ENCODE measurements at places on chromosomes 5 and 9.

DNA sequence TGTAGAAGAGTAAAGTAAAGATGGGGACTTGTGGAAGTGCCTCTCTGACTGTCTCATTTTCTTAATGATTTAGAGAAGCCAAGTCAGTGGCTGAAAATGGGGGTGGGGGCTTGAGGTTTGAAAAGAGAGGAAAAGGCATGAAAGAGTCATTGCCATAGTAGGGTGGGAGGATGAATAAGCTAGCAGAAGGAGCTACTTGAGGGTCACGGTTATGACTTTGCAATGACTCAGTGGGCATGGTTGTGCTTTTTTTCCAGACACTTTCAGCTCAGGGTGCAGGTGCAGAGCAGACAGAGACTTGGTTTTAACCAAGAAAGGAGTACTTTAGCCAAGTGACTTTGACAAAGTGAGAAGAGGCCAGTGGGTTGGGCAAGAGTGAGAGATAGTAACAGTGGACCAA lies 117.8 kb downstream of the PTTG1 start:
- DNase-seq = no peak

DNA sequence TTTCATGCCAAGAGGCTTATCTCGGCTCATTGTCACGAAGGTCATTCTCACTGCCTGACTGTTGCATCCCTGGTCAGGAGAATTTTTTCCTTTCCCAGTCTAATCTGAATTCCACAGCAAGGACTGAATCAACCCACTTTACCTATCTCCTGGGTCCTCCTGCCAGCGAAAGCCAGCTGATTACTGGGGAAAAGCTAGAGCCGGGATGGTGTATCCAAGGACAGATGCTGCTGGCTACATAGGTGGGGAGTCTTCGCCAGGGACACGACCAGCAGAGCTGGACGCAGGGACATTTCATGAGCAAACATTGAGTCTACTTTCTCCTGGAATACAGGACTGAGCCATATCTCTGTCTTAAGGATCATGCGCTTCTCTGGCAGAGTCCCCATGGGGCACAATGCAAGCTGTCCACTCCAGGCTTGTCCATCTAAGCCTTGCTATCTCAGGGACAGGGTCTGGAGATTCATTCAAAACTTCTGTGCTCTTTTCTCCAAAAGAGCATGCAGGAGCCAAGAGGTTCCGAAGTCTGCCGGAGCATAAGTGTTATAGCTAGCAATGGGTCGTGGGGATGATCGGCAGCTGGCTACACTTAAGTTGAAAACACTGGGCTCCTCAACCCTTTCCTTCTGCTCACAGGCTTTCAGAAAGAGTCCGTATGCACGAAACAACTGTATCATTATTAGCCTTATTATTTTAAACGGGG lies 6.5 kb upstream of the HAND1 start:
- DNase-seq = no peak

- no peak for DNase-seq
Observed at GRCh38 chr5:172521338-172521932, 67.1 kb upstream of the SH3PXD2B start.

- DNase-seq = no peak
Observed at GRCh38 chr5:67876371-67876770, 339.2 kb upstream of the PIK3R1 start.

DNA sequence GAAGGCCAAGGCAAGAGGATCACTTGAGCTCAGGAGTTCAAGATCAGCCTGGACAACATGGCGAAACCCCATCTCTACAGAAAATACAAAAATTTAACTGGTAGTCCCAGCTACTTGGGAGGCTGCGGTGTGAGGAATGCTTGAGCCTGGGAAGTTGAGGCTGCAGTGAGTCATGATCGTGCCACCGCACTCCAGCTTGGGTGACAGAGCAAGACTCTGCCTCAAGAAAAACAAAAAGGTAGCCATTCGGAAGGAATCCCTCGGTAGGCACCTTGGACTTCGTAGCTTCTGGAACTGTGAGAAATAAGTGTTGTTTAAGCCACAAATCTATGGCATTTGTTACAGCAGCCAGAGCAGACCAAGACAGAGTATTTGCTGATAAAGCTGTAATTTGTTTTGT lies 174.2 kb downstream of the DCP2 start:
- no peak for DNase-seq

- no peak for DNase-seq
Observed at GRCh38 chr5:53983568-53984460, 326.6 kb downstream of the ARL15 start.

DNA sequence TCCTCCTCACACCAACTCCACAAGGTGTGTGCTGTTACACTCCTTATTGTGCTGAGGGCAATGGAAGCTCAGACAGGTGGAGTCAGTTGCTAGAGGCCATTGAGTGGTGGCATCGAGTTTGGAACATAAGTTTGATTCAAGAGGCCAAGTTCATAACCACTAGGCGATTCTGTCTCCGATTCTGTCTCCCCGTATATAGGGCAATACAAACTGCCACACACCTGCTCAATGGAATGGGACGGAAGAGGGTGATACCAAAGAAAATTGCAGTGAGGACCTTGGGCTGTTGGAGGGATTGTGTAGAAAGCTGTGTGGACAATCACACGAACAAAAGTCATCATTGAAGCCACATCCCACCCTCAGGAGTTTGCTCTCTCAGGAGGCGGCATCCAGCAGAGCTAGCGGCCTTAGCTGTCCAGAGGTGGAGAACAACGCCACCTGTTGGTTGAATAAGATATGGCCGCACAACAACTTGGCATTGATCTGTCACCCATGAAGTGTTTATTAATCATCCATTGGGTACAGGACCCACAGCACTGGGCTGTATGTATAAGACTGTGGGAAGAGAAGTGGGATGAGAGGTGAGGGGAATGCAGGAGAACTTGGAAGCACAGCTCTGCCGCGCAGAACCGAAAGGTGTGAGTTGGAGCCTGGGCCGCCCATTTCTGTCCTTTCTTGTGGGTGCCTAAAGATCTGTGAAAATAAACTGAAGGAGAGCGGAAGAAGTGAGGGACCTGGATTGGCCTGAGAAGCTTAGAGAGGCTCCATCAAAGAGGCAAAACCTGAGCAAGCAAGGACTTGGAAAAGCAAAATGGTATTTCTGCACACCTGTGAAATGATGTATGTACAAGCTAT lies 16.1 kb upstream of the NEUROG1 start:
- DNase-seq = peak; percentile 67

DNA sequence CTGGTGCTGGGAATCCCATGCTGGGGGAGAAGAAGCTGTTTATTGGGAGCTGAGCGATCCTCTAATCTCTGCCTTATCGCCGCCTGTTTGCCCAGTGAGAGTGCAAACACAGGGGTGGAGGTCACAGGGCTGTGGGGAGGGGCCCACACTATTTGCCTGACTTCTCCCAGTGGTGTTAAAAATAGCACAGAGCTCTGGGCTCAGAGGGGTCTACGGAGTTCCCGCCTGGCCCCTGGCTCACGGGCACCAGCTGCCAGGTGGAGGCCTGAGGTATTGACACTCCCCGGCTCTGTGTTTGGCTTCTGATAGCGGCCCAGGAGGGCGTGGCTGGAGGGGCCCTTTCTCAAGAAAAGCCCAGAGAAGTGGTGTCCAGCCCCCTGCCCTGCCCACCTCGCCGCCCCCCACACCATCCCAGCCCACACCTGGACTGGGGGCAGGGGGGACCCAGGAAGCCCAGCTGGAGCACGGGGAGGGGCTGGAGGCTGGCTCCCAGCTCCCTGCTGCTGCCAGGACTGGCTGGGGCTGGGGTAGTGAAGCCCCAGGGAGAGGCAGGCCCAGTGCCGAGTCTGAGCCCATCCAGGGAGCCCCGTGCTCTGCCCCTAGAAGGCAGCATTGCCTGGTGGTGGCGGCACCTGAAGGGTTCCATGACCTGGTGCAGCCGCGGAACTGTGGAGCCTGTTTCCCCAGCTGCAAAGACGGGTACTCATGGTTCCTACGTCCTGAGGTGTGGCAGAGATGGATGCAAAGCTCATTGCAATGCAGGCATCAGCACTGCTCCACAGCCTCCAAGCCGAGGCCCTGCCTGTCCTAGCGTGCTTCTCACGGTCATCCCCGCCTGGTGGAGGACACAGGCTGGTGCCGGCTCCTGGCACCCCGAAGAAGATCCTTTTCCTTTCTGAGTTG lies 35.7 kb upstream of the EGFL7 start:
- DNase-seq = no peak

DNA sequence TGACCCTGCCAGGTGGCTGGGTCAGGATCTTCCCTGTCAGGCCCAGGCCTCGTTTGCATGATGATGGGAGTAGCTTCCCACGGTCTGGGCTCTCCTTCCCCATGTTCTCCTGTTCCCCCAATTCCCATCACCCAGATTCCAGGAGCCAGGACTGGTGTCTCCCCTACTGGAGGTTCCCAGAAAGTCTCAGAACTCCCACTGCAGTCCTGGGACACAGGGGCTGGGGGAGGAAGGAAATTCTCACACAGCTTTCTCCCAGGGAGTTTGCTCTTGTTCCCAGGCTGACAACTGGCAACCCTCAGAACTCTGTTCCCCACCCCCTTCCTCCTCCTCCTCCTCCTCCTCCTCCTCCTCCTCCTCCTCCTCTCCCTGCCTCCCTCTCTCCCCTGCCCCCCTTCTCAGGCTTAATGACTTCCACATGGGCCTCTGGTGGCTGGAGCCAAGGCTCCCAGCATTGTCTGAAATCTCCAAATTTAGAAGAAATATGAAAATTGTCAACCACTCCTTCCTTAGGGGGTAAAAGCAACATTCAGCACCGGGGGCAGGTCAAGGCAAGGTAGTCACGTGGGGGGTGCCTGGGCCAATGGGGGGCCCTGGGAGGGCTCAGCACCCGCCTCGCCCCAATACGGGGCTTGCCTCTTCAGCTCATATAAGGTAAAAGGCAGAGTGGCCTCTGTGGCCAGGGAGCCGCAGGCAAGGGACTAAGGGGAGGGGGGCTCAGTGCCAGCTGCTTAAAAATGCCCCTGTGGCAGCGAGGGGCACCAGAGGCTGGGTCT lies 27.3 kb upstream of the IL17B start:
- no peak for DNase-seq

GRCh38 chr9:34654323-34655051 lies 2.5 kb downstream of the IL11RA start:
- DNase-seq = no peak

DNA sequence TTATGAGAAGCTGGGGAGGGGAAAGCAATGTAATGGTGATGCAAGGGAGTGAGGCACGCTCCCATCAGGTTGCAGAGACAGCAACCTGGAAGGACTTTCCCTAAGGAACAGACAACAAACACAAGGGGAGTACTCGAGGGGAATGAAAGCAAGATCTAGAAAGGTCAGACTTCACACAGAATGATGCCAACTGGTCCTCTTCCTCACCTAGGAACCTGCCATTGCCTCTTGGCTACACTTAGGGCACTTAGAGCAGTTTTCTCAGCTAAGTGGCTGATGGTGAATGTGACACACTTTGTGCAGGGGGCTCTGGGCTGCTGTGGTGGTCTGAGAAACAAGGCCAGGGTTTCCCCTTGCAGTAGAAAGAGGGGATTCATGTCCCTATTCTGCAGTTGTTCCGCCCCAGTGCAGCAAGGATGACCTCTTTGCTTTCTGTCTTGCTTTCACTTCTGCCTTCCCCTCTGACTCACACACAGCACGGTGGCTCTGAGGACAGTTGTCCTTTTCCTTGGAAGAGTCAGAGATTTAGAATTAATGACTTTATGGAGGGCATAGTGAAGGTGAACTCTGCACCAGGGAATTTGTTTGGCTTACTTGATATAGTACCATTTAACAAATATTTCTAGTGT lies 394.0 kb upstream of the KLF4 start:
- DNase-seq = no peak

DNA sequence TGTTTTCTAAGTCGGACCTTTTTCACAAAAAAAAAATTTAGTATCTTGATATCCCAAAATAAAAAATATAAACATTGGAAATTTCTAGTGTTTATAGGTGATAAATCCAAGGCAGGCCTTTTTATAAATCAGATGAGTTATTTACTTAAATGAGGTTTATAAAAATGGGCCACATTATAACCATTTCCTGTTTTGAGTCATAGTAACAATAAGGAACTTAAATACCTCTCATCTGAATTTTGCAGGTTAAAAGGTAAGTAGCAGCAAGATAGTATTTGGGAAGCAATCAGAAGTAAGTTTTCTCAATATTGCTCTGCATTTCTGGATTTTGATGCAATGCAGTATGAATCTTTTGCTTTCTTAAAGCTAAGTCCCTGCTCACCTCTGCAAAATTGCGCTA lies 3.9 kb downstream of the SPTAN1 start:
- DNase-seq = no peak

GRCh38 chr9:34169125-34169524 lies 9.7 kb upstream of the UBAP1 start:
- DNase-seq = no peak

- no peak for DNase-seq
Observed at GRCh38 chr5:88925692-88926490, 42.9 kb upstream of the MEF2C start.

GRCh38 chr5:94481059-94481458 lies 137.3 kb downstream of the KIAA0825 start:
- DNase-seq = no peak

DNA sequence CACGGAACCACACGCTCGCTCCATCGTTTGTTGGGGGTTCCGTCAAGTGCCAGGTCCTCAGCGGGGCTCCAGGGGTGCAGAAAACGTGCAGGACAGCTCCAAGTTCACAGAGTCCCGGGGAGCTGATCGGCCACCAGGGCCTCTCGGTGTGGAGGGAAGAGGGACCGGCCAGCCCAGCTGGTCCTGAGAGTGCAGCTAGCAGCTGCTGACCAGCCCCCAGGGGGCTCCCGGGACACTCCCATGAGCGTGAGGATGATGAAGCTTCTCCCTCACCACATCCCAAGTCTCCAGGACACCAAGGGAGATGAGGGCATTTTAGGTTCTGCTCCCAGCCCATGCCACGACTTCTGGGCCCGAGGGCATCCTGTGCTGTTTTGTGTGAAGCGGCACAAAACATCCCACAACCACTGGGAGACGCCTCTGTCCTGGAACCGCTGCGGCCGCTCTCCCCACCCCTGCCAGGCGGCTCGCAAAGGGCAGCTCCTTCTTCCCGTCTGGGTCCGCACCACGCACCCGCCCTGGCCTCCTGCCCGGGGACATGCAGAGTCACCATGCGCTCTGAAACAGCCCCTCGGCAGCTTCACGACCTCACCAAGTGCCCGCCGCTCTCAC lies 67.5 kb upstream of the IRX4 start:
- no peak for DNase-seq

- DNase-seq = no peak
Observed at GRCh38 chr9:70642341-70642740, 227.9 kb upstream of the KLF9 start.

- DNase-seq = no peak
Observed at GRCh38 chr5:34505731-34506130, 150.4 kb upstream of the RAI14 start.

DNA sequence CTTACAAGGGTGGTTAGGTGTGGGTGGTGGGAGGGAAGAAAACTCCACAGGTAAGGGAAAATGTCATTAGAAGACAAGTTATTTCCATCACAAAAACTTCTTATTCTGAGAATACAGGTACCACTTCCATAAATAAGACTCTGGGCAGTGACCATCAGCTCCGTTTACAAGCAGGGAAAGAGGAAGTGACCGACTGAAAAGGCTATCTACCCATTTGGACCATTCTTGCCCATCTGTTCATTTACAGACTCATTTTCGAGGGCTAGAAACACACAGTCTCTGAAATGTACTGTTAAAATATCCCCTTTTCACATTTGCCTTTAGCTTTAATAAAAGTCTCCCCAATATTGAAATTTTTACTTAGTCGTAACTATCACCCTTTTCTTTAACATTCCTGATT lies 79.5 kb downstream of the TTC39B start:
- no peak for DNase-seq
